Hematopoietic multipotent progenitor cell (in vitro differentiated cells): ENCODE measurements at places on chromosomes 3 and 15. TPM values are rescaled to one million over a fixed set of nuclear protein-coding genes. Genes with fewer than 3 reads are reported as not detected.

The CPLX3 gene
- not detected for total RNA-seq

The WNT7A gene
- total RNA-seq = not detected

The CLDN16 gene
- not detected for total RNA-seq

The CCDC13 gene
- total RNA-seq = 1.1 TPM

The NMNAT3 gene
- 28.8 TPM for total RNA-seq

The FXR1 gene
- total RNA-seq = 88.1 TPM

The BDH1 gene
- 19.9 TPM for total RNA-seq

The FBXW12 gene
- under 0.01 TPM for total RNA-seq

The NPTN gene
- 24.5 TPM for total RNA-seq

The PIGBOS1 gene
- total RNA-seq = 9.7 TPM

The MYNN gene
- total RNA-seq = 13.5 TPM

The FANCD2OS gene
- total RNA-seq = not detected

The CHRM5 gene
- total RNA-seq = under 0.01 TPM

The ADGRG7 gene
- total RNA-seq = not detected

The CADM2 gene
- 5.1 TPM for total RNA-seq

The LRRC2 gene
- total RNA-seq = under 0.01 TPM

The ARGFX gene
- not detected for total RNA-seq

The COL6A5 gene
- total RNA-seq = 0.54 TPM

The GABRR3 gene
- not detected for total RNA-seq

The TGM5 gene
- under 0.01 TPM for total RNA-seq

The TMEM108 gene
- total RNA-seq = under 0.01 TPM

The RLBP1 gene
- total RNA-seq = not detected

The SLCO2A1 gene
- total RNA-seq = under 0.01 TPM

The RBMS3 gene
- under 0.01 TPM for total RNA-seq

The CCRL2 gene
- 7.0 TPM for total RNA-seq

The C15orf61 gene
- 11.3 TPM for total RNA-seq

The PTX3 gene
- total RNA-seq = 2.2 TPM

The DISP2 gene
- total RNA-seq = 0.54 TPM

The NDN gene
- 59.2 TPM for total RNA-seq

The C3orf85 gene
- not detected for total RNA-seq

The ARNT2 gene
- 0.54 TPM for total RNA-seq

The DUOXA1 gene
- total RNA-seq = under 0.01 TPM

The PEX11A gene
- 9.7 TPM for total RNA-seq

The XXYLT1 gene
- 29.4 TPM for total RNA-seq

The SAMD7 gene
- total RNA-seq = not detected

The MAP1A gene
- 21.8 TPM for total RNA-seq

The CELF6 gene
- 0.54 TPM for total RNA-seq

The CYP11A1 gene
- total RNA-seq = not detected

The NANOGP8 gene
- total RNA-seq = 0.27 TPM

The DPPA2 gene
- total RNA-seq = under 0.01 TPM

The MGLL gene
- 52.2 TPM for total RNA-seq

The PDIA3 gene
- total RNA-seq = 38.2 TPM

The PLAAT1 gene
- under 0.01 TPM for total RNA-seq

The SLC2A2 gene
- not detected for total RNA-seq

The ADPRH gene
- total RNA-seq = 7.3 TPM

The CKMT1A gene
- not detected for total RNA-seq

The FAIM gene
- total RNA-seq = 5.1 TPM

The CMTM7 gene
- total RNA-seq = 23.4 TPM

The HTR3E gene
- not detected for total RNA-seq

The ZPLD1 gene
- total RNA-seq = not detected

The GPX1 gene
- 550 TPM for total RNA-seq

The SMCO1 gene
- total RNA-seq = not detected
